Fibroblast of the aortic adventitia (primary cell): ENCODE measurements at places on chromosomes 3 and 15.
A peak's percentile ranks its signal among the peaks of the same experiment; 100 is the strongest.

GRCh38 chr3:8276506-8276905 lies 225.1 kb upstream of the LMCD1 start:
- no peak for DNase-seq

DNA sequence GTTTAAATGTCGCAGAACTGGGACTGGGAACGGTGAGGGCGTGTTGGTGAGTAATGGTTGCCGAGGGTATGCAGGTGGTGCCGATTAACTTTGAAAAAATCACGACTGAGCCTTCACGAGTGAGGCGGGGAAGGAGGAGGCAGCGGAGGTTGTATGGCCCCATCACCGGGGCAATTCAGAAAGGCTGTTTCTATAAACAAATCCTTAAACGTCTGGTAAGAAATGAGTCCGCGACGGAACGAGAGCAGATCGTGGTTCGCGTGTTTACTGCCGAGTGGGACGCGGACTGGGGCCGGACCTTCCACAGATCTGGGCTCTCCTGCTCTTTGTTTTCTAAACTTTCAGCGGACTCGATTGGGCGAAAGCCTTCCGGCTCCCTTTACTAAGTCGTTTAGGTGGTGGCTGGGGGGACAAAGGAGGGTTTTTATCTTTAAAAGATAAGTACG lies 2.7 kb downstream of the IGF1R start:
- DNase-seq, result peak; percentile 58

GRCh38 chr3:170352936-170353335 lies 4.6 kb upstream of the SKIL start:
- no peak for DNase-seq

DNA sequence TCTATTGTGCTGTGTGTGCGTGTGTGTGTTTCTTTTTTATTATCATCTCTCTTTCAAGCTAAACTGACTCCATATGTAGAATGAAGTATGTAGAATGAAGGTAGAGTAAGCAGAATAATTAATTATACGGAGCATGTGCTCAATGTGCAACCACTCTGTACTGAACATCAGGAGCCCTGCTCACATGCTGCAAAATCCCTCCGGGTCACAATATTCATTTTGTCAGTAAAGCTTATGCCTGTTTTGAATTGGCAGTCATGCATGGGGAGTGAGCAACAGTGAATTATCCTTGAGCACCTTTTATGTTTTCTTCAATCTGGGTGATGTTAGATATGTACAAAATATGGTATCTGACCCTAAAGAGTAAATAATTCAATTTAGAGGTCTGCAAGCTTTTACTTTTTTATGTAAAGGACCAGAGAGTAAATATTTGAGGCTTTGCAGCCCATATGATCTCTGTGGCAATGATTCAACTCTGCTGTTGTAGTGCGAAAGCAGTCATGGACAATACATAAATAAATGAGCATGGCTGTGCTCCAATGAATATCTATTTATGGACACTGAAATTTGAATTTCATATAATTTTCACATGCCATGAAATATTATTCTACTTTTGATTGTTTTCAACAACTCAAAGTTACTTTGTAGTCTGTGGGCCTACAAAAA lies 199.9 kb downstream of the VGLL3 start:
- DNase-seq, result no peak

GRCh38 chr3:33217866-33218445 lies 654 bp downstream of the SUSD5 start:
- peak; percentile 29 for DNase-seq

- no peak for DNase-seq
Observed at GRCh38 chr3:129104051-129104450, 17.6 kb downstream of the RAB43 start.

DNA sequence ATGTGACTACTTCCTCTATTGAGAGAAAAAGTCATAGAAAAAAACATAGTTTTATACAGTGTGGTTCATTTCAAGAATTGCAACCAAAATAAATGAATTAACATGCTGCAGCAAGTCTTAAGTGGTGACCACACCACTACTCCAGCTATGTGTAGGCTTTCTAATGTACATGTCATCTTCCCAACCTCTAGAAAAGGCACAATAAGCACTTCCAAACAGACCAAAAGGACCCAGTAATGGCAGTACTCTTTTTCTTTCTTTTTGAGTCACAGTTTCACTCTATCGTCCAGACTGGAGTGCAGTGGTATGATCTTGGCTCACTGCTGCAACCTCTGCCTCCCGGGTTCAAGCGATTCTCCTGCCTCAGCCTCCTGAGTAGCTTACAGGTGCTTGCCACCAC lies 219.3 kb upstream of the KBTBD8 start:
- DNase-seq, result no peak

GRCh38 chr3:11287404-11287803 lies 15.2 kb downstream of the ATG7 start:
- DNase-seq, result no peak

- DNase-seq, result peak; percentile 64
Observed at GRCh38 chr15:71357321-71357732, 242.1 kb downstream of the THSD4 start.

- DNase-seq, result no peak
Observed at GRCh38 chr15:40932649-40933516, 3.7 kb downstream of the DLL4 start.

GRCh38 chr3:70752051-70752450 lies 439.6 kb upstream of the MDFIC2 start:
- DNase-seq, result no peak

GRCh38 chr3:111252779-111253178 lies 181.2 kb downstream of the NECTIN3 start:
- DNase-seq, result peak; percentile 57

DNA sequence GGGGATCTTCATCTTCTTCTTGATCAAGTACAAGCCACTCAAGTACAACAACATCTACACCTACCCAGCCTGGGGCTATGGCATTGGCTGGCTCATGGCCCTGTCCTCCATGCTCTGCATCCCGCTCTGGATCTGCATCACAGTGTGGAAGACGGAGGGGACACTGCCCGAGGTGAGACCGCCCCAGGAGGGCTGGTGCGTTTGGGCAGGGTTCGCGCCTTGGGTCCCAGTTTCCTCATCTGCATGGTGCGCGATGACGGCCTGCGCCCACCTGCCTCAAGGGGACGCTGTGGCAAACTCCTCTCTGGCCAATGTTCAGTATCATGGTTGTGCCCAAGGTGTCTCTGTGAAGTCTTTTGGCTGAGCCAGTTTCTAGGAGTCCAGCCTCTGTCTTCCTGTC lies 57.5 kb upstream of the SLC6A1 start:
- no peak for DNase-seq

- DNase-seq, result no peak
Observed at GRCh38 chr3:111662907-111663306, 67.8 kb upstream of the ZBED2 start.

GRCh38 chr3:37487785-37488184 lies 313.4 kb upstream of the LRRFIP2 start:
- no peak for DNase-seq

DNA sequence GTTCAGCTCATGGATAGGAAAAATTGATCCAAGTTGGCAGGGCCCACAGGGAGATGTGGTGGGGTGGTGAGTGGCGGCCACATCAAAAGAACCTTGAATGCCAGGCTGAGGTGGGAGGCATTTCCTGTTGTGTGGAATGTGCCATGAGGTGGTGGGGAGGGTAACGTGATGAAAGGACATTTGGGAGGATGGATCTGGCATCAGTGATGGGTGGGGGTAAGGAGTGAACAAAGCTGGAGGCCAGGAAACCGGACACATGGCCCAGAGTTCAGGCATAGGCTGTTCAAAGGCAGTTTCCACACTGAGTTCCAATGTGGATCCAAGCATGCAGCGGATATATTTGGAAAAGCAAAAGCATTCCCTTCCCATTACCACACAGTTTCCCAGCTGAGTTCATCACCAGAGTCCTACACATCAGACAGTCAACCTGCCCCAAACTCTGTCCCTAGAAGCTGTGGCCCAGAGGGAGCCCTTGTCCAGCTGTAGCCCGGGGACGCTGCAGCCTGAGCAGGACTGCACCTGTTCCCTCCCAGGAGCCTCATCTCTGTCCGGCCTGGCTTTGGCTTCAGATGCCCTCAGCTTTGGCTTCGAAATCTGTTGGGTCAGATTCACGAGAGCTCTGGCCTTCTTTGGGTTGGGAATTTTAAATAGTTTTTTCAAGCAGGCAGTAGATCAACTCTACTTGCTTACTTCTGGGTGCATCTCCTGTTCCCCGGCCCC lies 37.8 kb upstream of the GOLGA6B start:
- no peak for DNase-seq

DNA sequence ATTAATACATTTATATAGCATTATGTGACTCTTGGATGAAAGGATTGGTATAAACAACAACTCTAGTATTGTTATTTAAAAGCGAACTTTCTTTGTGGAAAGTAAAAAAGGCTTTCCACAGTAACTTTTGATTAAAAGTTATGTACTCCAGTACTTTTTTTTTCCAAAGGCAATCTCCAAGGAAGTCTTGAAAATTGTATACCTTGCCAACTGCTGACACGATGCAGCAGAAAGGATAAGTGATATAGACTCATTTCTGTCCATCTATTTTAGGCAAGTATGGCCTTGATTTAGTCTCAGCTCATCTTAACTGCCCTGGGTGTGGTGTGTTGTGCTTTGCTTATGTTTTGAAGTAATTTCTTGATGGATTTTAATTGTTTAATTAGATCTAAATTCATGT lies 79.7 kb downstream of the OTOL1 start:
- DNase-seq, result no peak

DNA sequence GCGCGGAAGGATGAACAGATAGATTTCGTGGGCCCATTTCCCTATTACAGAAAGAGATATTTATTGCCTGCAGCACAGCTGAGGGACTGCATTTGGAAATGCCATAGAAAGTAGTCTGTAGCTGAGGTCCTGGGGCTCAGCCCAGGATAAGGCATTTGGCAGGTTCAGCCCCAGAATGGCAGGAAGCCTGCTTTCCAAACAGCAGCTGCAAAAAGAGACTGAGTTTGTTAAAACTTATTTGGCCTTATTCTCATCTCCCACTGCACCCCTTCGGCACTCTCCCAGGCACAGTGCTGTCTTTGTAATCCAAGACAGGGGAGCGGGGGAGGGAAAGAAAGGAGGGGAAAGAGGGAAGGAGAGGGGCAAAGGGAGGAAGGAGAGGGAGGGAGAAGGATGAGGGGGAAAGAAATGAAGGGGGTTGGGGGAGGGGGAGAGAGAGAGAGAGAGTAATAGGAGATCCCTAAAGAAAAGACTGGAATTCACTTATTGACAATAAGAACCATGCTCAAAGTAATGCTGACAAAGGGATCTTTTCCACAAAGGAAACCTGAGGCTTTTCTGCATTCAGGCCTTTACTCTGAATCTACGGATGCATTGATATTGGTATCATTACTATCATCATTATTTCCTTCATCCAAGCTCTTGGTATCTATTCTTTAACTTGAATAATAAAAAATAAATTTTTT lies 94.0 kb upstream of the LRRN1 start:
- DNase-seq, result no peak

- DNase-seq, result no peak
Observed at GRCh38 chr3:156341831-156342416, 213.0 kb downstream of the SSR3 start.

- DNase-seq, result peak; percentile 66
Observed at GRCh38 chr3:99878005-99878404, 60.3 kb downstream of the CMSS1 start.

DNA sequence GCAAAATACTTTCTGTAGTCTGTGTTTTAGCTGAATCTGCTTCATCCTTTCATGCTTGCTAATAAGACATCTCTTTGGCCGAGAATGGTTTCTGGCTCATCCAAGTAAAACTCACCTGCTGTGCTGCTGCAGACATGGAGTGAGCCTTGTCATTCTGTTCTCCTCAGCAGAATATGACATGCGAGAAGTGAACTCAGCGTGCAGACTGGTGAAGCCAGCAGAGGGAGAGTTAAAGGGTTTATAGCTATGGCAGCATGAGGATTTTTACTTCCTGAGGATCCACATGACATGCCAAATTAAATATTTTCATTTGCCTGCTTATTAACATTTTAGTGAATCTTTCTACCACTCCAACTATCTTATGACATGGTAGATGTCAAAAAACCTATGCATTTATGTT lies 658.4 kb upstream of the NECTIN3 start:
- no peak for DNase-seq

DNA sequence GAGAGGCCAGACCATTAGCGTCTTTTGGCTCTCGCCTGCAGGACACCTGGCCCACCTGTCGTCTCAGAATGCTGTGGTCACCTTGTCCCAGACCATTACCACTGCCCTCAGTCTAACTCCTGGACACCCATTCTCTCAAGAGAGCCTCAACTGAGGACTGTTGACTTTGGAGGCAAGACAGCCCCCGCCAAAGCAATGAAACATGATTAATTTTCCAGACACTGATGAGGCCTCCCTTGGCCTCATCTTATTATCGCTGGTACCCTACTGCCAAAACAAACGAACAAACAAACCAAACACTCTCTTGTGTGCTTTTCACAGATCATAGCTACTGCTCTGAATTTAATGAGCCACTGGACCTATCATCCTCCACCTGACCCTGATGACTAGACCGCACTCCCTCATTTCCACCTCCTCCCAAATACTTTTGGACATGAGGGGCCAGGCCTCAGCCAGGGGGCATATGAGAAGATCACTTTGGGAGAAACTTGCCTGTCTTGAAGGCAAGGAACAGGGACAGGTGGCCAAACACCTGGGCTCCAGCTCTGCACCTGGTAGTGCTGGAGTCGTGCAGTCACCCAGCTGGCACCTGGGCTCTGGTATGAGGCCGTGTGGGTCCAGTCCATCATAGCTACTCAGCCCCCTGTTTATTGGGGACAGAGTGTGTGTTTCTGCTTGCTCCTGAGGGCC lies 27.6 kb downstream of the ALS2CL start:
- no peak for DNase-seq

GRCh38 chr3:144763878-144764454 lies 792.3 kb downstream of the DIPK2A start:
- DNase-seq, result no peak
